A549 treated with CORT108297 at 1 μM for 4 hours (cell line): ENCODE measurements at places on chromosomes 4 and X. TPM values are rescaled to one million over a fixed set of nuclear protein-coding genes. Genes with fewer than 3 reads are reported as not detected.

SFRP2 gene
- total RNA-seq: not detected in 5 replicates

ETDA gene
- not detected in 5 replicates for total RNA-seq

FABP2 gene
- total RNA-seq: not detected in 5 replicates

CCDC120 gene
- 2.4 to 4.2 TPM (median 3.7 TPM) in 5 replicates for total RNA-seq

TMEM164 gene
- total RNA-seq: 46.9 to 59.2 TPM (median 50.8 TPM) in 5 replicates

CCNA2 gene
- total RNA-seq: 38.9 to 49.1 TPM (median 46.3 TPM) in 5 replicates

HTT-AS gene
- not detected in 5 replicates for total RNA-seq

SSX1 gene
- total RNA-seq: not detected in 5 replicates

PTPN13 gene
- 3.6 to 5.0 TPM (median 4.4 TPM) in 5 replicates for total RNA-seq

CFAP99 gene
- total RNA-seq: 0.05 to 0.35 TPM (median 0.06 TPM) in 5 replicates

FRMPD4 gene
- total RNA-seq: 0.02 to 0.07 TPM (median 0.03 TPM) in 5 replicates

BST1 gene
- total RNA-seq: 16.2 to 21.2 TPM (median 18.4 TPM) in 5 replicates

IL13RA1 gene
- total RNA-seq: 44.5 to 58.2 TPM (median 49.6 TPM) in 5 replicates

SEPSECS gene
- 2.3 to 3.1 TPM (median 2.7 TPM) in 5 replicates for total RNA-seq

MAGEB10 gene
- not detected in 5 replicates for total RNA-seq
